ENCODE measurements at places on chromosomes 6 and 20.
A peak's percentile ranks its signal among the peaks of the same experiment; 100 is the strongest.

GRCh38 chr6:38477680-38478260 lies 162.0 kb downstream of the BTBD9 start:
- DNase-seq, result no peak

DNA sequence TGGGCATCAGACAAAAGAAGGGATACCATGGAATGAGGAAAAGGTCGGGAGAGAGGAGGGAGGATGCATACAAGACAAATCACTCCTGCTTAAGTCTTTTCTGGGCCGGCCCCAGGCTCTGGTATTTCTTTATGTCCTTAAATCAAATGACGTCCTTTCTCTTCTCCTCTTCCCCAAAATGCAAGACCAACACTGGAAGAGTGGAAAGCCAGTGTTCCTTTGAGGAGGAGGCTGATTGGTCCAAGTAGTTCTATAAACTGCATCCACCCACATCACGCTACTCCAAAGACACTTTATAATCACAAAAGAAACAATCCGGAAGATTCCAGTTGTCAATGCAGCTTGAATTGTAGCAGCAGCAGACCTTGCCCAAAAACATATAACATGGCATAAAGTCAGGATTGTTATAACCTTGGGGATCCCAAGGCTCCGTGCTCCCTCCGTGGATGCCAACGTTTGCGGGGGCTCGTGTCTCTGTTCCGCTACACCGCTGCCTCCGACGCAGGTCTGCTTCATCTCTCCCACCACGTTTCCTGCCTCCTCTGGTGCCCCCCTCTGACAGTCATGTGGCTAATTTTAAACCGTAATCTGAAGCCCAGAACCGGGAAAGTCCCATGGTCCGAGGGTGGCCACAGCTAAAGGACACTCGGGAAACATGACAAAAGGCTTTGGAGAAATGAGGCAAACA lies 47.1 kb downstream of the MCUR1 start:
- no peak for DNase-seq

DNA sequence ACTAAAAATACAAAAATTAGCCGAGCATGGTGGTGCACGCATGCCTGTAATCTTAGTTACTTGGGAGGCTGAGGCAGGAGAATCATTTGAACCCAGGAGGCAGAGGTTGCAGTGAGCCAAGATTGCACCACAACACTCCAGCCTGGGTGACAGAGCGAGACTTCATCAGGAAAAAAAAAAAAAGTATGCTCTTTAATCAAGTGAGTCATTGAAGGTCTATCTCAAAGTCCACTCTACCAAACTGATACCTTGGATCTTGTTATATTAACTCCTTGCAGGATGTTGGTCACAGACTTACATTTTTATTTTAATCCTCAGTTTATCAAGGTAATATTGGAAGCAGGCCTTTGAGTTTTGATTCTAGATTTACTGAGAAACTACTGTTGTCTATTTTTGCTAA lies 348.7 kb downstream of the COL12A1 start:
- no peak for DNase-seq

DNA sequence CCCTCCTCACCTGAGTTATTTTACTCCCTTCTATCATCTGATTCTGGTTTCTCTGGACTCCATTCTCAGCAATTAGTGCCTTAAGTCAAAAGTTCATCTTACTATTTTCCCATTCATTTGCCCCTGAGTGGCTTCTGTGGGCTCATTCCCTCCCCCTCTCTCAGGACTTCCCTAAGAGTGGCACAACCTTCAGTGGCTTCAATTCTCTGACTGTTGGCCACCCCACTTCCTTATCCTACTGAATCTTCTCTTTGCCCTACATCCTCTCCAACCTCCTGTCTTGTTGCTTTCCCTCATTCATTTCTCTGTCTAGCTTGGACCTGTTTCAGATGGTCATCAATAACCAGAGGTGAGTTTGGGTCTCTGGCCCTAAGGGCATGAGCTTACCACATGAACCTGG lies 61.1 kb upstream of the GLP1R start:
- no peak for DNase-seq

- DNase-seq, result peak; percentile 27
These were observed 31.5 kb downstream of the POM121L2 start for GRCh38 chr6:27280540-27281000.

DNA sequence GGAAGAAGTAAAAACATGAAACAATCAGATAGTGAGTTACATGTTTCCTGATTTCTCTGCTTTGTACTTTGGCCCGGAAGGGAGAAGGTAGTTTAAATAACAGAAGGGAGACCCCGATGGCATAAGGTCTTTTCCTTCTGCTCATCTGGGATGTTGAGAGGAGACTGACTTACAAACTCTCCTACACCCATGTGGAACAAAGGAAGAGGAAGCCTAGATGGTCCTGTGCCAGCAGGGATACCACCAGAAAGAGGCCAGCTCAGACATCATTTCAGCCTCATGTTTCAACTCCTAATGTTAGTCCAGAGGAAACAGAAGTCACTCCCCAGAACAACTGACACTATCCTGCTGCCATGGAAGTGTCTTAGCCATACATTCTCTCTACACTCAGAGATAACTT lies 250.7 kb upstream of the NOX3 start:
- no peak for DNase-seq

- DNase-seq, result no peak
These were observed 54.2 kb downstream of the FAXC start for GRCh38 chr6:99295276-99295675.

GRCh38 chr20:54995553-54995952 lies 520.2 kb downstream of the DOK5 start:
- DNase-seq, result no peak

DNA sequence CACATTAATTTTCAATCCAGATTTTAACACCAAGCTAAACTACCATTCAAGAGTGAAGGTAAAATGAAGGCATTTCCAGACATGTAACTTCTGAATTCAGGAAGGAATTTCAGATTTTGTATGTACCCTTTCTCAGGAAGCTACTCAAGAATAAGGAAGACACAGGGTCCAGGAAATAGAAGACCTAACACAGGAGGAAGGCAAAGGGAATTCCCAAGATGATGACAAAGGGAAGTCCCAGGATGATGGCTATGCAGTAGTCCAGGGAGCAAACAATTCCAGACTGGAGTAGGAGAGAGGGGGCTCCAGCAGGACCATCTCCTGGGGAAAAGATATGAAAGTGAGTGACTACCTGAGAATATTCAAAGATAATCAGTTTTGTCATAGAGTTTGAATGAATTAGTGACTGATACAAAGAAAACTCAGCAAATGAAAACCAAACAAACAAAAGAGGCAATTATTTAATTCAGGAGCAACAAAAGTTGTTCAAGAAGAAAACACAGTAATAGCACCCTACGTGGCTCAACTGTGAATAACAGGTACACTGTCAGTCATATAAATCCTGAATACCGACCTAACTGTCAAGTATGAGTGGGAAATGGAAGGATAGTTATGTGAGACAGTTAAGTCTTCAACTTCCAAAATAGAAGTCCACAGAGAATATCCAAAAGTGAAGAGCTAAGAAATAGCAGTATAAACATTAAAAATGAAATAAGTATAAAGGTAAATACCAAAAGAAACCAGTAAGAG lies 4.0 kb downstream of the RNF24 start:
- DNase-seq, result no peak

DNA sequence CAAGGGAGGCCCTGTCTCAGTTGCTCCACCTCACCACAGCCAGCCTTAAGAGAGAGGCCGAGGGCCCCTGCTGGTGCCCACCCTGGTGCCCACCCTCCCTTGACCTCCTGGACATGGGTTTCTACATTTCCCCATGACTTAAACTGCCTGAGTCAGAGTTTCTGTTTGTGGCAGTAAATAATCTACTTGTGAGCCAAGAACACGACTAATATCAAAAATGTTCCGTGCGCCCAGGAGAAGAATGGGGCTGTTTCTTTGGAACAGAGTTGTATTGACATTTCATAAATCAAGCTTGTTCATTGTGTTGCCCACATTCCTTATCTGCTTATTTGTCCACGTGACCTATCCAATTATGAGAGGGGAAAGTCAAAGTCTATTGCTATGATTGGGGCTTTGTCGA lies 143.5 kb downstream of the ANKRD60 start:
- DNase-seq, result peak; percentile 30

DNA sequence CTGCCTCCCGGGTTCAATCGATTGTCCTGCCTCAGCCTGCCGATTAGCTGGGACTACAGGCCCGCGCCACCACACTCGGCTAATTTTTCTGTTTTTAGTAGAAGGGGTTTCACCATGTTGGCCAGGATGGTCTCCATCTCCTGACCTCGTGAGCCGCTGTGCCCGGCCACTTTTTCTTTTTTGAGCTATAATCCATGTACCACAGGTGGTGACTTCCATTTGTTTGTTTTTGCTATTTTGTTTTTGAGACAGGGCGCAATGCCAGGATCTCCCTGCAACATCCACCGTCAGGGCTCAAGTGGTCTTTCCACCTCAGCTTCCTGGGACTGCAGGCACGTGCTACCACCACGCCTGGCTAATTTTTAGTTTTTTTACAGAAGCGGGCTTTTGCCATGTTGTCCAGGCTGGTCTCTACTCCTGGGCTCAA lies 8.5 kb downstream of the HSPA1B start:
- no peak for DNase-seq

GRCh38 chr6:5231289-5231688 lies 29.5 kb downstream of the LYRM4 start:
- DNase-seq, result no peak

- no peak for DNase-seq
These were observed 138.0 kb downstream of the NFATC2 start for GRCh38 chr20:51404297-51405060.

DNA sequence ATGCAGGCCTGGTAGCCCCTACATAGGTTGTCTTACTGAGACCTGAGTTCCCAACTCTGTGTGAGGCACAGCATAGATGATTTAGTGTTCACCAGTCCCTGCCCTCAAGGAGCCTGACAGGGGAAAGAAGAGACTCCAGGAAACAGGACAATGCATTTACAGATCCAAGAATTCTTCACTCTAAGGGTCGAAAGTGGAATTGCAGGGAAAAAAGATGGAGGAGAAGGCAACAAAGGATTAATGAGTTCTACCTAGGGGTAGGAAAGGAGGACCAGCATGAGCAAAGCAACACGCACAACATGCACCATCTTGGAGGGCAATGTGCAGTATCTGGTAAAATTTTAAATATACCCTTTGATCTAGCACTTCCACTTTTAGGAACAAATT lies 5.9 kb downstream of the SPAG4 start:
- peak; percentile 47 for DNase-seq

DNA sequence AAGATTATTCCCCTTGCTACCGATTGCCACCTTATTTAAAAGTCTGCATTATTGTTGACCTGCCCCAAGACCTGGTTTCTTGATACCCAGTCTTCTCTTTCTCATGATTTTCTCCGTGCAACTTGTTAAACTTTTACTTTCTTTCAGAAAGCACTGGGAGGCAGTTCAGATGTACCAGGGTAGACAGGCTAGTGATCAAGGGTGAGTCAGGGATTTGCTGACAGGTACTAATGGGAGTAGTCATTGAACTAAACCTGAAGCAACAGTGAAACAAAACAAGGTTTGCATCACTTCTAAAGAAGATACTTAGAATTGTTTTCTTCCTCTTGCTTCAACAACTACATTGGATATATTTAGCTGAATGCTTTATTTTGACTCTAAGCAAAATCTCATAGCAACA lies 124.4 kb downstream of the KCNQ5 start:
- DNase-seq, result no peak

DNA sequence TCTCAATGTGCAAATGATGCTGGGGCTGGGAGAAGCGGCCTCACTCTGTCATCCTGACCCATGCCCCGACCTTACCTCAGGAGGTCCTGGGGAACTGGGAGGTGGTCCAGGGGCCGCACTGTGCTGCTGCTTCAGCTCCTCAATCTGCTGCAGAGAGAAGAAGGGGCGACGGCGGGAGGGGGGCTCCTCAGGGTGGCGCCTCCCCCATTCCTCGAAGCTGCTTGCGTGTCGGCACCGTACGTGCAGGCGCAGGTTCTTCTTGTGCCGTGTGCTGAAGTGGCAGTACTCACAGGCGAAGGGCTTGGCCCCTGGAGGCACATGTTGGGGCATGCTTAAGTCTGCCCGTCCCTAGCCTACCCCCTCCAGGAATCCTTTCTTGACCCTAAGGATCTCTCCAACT lies 12.9 kb downstream of the ZNF335 start:
- DNase-seq, result no peak

DNA sequence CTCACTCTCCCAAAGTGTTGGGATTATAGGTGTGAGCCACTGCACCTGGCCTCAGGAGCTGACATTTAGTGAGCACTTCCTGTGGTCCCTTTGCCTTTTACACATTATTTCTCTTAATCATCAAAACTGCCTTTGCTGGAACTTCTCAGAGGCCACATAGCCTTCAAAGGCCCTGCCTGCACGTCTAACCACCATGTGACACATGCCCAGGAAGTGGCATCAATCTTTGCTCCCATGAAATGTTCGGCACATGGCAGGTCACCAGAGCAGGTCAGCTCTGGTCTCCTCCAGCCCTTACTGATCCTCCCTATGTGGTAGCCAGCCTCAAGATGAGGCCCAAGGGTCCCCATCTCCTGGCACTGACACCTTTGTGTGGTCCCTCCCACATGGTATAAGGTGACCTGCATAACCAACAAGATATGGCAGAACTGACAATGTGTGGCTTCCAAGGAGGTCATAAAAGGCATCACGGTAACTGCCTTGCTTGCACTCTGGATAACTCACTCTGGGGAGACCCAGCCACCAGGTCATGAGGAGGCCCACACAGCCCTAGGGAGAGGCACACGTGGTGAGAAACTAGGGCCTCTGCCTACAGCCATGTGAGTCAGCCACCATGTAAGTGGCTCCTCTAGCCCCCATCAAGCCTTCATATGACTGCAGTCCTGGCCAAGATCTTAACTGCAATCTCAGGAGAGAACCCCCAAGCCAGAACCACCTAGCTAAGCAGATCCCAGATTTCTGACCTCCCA lies 28.8 kb upstream of the HMGA1 start:
- DNase-seq, result no peak

GRCh38 chr6:2477666-2478065 lies 232.3 kb upstream of the GMDS start:
- no peak for DNase-seq

DNA sequence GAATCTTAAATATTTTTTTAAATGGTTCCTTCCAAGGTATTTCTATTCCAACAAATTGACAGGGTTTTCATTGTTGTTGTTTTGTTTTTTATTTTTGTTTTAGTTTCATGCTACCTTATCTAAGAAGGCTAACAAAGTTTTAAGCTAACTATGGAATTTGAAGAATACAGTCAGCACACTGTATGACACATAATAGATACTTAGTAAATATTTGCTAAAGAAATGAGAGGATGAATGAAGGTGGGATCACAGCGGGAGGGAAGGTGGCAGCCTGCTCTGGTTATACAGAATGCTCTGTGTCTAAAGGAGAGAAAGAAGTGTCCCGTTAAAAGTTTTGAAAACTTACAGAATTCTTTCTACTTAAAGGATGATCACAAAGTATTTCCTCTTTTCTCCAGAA lies 43.7 kb upstream of the DST start:
- DNase-seq, result no peak

DNA sequence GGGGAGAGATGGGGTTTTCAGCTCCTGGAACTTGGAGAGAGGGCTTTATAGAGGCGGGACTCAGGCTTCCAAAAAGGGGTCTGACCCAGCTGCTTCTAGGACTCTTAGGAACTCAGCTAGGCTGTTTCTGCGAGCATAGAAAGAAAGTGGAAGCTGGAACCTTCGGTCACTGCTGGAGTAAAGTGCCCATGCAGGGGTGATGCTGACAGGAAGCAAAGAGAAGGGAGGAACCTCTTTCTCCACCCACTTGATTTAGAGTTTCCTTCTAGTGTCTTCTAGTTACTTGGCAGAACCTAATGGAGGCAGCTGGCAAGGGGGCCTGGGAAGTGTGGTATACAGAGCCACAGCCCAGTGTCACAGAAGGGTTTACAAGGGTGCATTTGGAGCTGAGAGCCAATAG lies 283.6 kb downstream of the QKI start:
- no peak for DNase-seq
